Lower lobe of right lung (tissue), 2 donors: ENCODE measurements at places on chromosomes 16 and 17.

- DNase-seq: no peak
Observed at GRCh38 chr17:82913304-82914043, 73.7 kb upstream of the ZNF750 start.

DNA sequence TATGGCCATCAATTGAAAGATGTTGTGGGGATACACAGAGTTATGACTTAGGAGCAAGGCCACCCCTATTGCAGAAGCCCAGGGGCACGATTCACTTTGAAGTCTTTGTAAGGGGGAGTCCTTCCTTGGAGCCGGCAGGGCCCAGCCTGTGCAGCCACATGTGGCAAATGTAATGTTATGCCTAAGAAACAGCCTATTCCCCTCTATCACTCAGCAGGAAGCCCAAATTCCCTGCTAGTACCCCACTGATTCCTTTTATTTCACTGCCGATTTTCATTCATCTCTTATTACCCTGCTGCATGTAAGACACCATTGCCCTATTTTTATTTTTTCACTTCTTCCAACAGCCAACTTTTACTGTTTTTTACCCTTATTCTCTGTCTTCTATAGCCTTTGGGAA lies 233.2 kb downstream of the PMP22 start:
- no peak for DNase-seq

DNA sequence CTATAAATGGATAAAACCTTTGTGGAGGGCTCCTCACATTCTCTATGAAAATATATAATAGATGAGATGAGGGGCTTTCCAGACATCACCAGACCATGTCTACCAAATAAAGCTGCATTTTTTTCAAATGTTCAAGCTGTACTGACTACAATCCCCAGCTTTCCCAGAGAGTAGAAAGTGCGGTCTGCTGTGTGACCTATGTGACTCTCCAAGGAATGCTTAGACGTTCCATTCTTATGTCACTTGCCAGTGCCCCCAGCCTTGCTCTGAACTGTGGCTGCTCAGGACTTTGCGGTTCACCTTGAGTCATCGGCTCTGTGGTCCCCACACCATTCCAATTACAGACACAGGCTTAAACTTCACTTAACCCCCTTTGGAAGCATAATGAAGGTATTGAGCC lies 47.8 kb upstream of the SCNN1B start:
- DNase-seq: no peak

- no peak for DNase-seq
Observed at GRCh38 chr17:55430541-55431288, 9.1 kb upstream of the MMD start.
